Activated T-helper 1 cell treated with anti-CD3 and anti-CD28 coated beads, Interleukin-12 subunit alpha, Interleukin-12 subunit beta, Interleukin-2, Interleukin-4 antibody, amounts not matched to agents 30 ng/mL and 10 ng/mL and 1 ng/mL, durations not matched to agents 14 hours and 24 hours and 36 hours (primary cell): ENCODE measurements at places on chromosomes 7 and 10. TPM values are rescaled to one million over a fixed set of nuclear protein-coding genes. Genes with fewer than 3 reads are reported as not detected.

OR6V1 gene
- not detected in 2 replicates for total RNA-seq

C10orf67 gene
- total RNA-seq, result 0.18 TPM in 1 of 2 replicates, not detected in the other

DNA sequence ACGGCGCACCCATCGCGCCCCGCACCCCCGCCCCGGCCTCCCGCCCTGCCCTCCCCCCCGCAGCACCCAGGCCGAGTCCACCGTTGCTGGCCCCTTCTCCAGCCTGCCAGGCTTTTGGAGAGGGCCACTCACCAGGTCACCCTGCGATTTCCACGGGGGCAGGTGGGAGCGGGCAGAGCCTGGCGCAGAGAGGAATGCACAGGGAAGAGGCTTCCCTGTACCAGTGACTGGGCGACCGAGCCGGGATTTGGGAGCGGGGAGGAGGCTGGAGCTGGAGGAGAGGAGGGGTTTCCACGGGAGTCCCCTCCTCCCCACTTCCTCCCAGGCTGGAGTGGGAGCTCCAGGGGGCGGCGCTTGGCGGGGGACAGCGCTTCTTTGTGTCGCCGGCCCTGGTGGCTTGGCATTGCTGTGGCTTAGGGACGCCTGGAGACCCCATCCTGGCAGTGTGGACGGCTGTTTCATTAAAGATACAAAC, 19.3 kb downstream of the TCAF1 start:
- no peak for DNase-seq

PRKCQ gene
- 45.9 and 50.4 TPM in 2 replicates for total RNA-seq

DNA sequence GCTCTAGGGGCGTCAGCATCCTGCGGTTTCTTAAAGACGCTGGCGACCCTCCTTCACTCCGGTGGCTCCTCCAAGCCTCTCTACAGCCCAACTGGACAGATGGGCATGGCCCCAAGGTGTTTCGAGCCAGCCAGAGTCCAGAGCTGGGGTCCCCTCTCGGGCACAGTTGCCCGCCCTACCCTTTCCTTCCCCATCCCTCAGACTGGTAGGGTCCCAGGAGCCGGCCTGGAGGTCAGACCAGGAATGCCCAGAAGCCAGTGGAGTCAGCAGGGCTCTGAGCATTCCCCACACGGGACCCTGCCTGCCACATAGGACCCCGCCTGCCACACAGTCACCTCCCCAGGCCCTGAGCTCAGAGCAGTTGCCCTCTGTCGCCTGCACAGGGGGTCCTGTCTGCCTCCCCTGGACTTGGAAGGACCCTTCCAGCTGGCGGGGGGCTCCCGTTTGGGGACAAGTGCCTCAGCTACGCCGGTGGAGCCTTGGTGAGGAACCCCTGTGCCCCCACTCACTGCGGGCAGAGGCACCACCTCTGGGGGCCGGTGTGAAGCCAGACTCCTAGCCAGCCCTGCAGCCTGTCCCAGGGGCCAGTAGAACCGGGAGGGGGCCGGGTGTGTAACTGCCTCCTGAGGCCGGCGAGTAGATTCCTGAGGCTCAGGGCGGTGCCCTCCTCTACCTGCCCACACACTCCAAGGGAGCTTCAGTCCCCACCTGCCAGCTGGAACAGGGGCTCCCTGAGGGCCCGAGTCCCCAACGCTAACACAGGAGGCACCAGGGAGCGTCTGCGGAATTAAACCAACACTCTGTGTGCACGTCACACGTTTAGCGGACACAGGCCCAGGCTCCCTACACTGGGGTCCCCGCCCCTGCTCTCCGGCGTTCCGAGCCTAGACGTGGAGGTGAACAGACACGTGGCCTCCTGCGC, 19.4 kb upstream of the PDGFA start:
- DNase-seq, result no peak

GRCh38 chr7:49790209-49790608, 16.8 kb downstream of the VWC2 start:
- no peak for DNase-seq

- peak; percentile 57 for DNase-seq
Observed at GRCh38 chr10:92690211-92690914, 608 bp downstream of the HHEX start.

DNA sequence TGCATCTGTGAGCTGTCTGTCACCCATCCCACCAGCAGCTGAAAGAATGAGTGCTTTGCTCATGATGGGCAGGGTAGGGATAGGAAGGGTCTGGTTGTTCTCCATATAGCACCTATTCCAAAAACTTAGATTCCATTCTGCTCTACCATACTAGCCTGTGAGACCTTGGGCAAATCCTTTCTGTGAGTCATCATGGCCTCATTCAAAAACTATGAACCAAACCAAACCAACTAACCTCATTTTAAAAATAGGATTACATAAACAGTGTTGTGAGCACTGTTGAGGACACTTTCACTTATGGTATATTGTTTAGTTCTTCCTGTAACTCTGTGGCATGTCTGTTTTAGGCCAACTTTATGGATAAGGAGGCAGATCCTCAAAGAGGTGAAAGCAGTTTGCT, 30.9 kb upstream of the STEAP4 start:
- no peak for DNase-seq

COL26A1 gene
- total RNA-seq, result not detected in 2 replicates

- no peak for DNase-seq
Observed at GRCh38 chr7:102125127-102125596, 161.5 kb upstream of the SH2B2 start.

- DNase-seq, result no peak
Observed at GRCh38 chr7:103307503-103308231, 10.4 kb downstream of the PMPCB start.

DNA sequence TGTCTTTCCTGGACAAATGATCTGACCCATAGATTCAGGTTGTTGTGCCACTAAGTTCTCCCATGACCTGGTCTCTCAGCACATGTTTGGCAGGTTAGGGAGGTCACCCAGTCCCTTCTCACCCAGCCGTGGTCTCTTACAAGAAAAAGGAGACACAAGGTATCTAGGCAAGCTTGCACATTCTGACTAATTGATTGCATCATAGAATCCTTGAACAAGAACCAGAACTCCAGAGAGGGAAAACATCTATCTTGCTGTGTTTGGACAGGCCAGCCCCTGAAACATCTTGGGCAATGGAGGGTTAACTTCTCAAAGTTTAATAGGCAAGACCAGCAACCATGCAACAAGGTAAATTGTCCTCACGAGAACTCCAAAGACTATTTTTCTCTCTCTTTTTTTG, 8.5 kb upstream of the HK1 start:
- no peak for DNase-seq

SPAG6 gene
- total RNA-seq, result 0.18 TPM in 1 of 2 replicates, not detected in the other

DNA sequence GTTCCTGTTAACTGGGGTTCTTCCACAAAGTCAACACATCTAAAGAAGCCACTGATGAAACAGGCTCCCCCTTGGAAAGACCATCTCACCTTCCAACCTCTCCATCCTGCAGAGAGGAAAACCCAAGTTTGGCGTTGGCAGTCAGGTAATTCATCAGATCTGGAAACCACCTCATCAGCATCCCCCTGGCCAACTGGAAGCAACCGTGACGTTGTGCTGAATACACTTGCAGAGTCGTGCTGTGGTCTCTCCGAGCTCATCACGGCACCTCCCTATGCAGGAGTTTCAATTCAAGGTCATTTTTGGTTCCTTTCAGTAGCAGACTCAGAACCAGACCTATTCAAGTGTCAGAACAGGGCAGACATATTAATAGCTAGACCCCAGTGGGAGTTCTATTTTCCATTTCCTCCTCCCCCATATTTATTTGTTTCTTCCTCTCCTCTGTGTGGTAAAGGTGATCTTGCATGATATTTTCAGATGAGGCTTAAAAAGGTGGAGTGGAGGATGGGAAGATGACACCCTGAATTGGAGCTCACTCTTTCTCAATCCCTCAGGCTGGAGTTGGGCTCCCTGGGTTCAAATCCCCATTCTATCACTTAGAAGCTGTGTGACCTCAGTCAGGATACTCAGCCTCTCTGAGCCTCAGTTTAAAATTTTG, 149.1 kb upstream of the ADO start:
- no peak for DNase-seq

DNA sequence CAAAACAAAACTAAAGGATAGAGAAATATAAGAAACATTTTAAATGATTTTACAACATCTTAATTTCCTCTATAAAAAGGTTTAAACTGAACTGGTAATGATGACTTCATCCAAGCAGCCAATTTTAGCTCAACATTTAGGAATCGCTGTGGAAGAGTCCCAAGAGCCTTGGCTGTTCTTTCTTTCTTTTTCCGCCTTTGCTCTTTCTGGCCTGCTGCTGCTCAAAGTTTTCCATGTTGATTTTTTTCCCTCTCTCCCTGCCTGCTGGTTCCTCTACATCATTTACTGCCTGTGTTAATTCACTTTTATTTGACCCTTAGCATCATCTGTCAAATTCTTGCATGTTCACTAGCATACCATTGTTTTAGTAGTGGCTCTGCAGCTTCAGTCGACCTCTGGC, 146.9 kb downstream of the EVX1 start:
- no peak for DNase-seq

PCLO gene
- total RNA-seq, result not detected in 2 replicates

DNA sequence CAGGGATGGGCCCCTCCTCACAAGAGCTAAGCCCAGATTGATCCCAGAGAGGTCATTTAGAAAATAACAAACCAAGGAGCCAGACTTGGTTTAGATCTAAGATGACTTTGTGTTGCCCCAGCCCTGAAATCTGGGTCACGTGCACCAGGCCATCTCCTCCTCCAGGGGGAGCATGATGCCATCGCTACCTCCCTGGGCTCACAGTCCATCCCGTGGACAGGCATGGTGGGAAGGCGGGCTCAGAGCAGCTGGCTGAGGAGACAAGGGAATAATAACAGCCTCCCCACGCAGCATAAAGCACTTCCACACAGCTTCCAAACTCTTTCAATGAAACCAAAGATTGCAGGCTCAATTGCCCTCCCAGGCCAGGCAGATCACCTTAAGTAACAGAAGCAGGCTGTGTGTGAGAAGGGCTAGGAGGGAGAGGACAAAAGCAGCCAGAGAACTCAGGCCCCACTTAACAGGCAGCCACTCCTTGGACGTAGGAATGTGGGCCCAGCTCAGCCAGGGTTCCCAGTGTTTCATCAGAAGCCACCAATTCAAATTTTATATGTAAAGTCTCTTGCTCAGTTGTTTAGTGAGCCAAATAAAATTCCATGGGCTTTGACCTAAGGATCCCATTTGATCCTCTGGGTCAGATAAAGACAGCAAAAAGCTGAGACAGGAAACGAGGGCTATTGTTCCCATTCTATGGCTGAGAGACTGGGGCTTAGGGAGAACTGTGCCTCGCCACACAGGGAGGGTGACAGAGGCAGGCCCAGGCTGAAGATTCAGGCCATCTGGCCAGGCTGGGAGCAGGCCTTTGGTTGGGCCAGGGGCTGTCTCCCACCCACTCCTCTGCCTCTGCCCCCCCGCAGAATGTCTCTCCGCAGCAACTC, 100.2 kb downstream of the COL13A1 start:
- no peak for DNase-seq
